ENCODE measurements at places on chromosomes 2 and 18.

- no peak for DNase-seq
Observed at GRCh38 chr18:64333584-64333983, 184.7 kb upstream of the LINC00305 start.

DNA sequence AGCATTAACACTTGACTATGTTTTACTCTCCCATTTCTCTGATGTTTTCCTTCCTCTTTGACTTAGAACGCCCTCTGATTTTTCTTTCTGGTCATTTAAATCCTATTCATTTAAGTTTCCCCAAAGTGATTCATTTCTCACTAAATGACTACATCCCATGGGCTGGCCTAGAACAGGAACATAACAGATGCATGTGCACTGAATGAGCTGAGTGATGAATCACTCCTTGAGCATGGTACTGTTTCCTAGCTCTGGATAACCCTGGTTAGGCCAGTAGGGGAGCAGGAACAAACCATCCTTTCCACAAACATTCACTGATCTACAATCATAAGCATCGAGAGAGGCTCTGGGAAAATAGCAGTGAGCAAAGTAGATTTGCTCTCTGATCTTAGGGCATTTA, 221.9 kb upstream of the SETBP1 start:
- DNase-seq, result peak; percentile 82

- DNase-seq, result no peak
Observed at GRCh38 chr2:41621095-41621494, 426.7 kb upstream of the PKDCC start.

- DNase-seq, result no peak
Observed at GRCh38 chr2:210167227-210167626, 4.0 kb downstream of the KANSL1L start.

DNA sequence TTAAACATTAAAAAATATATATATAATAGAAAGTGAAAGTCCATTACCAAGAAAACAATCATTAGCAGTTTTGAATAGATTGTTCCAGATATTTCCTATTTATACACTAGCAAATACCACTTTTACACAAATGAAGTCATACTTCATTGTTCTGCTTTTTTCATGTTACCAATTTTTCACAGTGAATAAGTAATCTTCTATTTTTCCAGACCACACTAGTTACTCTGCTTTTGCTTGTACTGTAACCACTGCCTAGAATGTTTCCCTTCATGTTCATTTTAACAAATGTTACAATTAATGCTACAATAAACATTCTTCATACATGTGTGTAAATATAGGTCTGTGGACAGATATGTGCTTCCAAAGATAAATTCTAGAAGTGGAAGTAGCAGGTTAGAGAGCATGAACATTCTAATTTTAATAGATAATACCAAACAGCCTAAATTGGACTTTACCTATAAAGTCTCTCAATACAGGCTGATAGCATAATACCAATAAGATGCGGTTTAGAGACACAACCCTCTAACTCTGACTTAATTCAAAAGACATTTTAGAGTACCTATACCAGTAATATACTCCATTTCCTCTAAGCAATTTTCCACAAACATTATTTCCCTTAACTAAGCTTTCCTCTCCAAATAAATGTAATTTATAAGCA, 17.0 kb downstream of the ITSN2 start:
- no peak for DNase-seq

DNA sequence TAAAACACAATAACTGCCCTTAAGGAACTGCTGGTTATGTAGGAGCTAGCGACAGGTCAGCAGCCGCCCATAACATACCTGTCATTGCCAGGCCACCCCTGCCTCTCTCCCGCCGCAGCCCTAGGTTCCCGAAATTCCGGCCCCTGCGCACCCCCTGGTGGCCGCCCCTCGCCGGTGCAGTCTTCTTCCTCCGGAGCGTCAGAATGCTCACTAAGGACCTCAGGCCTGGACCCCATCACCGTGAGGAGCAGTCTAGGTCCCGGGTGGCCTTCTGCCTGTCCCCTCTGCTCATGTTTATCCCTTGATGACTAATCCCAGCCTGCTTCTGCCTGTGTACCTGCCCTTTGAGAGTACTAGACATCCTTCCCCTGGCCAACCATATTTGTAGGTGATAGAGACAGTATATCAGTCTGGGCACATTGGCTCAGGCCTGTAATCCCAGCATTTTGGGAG, 115.7 kb upstream of the SLC1A4 start:
- DNase-seq, result peak; percentile 69

GRCh38 chr2:226825056-226825455, 10.8 kb upstream of the RHBDD1 start:
- DNase-seq, result no peak

DNA sequence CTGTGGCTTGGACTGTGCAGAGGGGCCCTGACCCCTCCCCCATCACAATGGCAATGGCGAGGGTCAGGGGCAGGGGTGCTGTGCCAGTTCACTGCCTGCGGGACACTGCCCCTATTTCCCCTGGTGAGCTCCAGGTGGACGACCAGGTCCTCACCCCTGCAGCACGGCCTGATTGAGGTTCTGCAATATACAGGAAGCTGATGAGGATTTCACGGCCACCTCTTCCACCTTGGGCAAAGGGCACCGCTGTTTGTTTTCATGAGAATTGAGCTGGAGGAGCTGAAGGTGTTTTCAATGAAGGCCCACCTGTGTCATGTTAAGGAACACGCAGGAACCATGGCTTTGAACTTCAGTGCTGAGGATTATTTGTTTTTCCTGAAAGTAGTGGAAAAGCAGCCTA, 96.3 kb downstream of the OSR1 start:
- DNase-seq, result no peak

GRCh38 chr2:104577143-104577542, 276.8 kb upstream of the POU3F3 start:
- no peak for DNase-seq

- no peak for DNase-seq
Observed at GRCh38 chr2:156192468-156192867, 140.1 kb downstream of the NR4A2 start.

DNA sequence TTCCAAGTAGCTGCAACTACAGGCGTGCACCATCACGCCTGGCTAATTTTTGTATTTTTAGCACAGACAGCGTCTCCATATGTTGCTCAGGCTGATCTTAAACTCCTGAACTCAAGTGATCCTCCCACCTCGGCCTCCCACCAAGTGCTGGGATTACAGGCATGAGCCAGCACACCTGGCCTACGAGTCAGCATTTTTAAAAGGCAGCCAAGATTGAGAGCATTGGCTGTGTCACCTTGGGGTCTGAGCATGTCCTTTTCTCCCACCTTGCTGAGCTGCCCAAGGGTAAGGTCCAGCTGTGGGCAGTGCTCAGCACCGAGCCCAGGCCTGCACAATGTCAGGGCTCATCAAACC, 142.8 kb upstream of the LMAN1 start:
- peak; percentile 23 for DNase-seq

GRCh38 chr2:168789776-168790175, 12.7 kb upstream of the NOSTRIN start:
- DNase-seq, result no peak

GRCh38 chr2:57981083-57981768, 65.4 kb upstream of the VRK2 start:
- DNase-seq, result peak; percentile 54

- no peak for DNase-seq
Observed at GRCh38 chr2:95356821-95357700, 45.4 kb upstream of the FAHD2A start.

- no peak for DNase-seq
Observed at GRCh38 chr2:147679955-147680531, 164.8 kb upstream of the ACVR2A start.

GRCh38 chr2:133360190-133360589, 208.1 kb downstream of the NCKAP5 start:
- DNase-seq, result no peak

DNA sequence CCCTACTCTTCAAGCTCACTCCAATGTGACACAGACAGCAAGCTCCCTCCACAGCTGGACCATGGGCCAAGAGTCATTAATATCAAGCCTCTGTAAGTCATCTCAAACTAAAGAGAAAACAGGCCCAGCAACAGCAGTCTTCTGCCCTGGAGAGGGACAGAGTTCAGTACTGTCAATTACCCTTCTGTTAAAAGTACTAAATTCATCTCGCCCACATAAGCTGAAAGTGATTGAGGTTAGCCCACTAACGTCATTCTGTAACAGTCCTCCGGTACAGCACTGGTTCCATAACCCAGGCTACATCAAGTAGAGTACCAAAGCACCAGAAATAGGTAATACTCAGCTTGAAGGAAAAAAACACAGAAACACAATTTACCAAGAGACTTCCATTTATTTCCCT, 25.9 kb downstream of the THADA start:
- DNase-seq, result no peak

DNA sequence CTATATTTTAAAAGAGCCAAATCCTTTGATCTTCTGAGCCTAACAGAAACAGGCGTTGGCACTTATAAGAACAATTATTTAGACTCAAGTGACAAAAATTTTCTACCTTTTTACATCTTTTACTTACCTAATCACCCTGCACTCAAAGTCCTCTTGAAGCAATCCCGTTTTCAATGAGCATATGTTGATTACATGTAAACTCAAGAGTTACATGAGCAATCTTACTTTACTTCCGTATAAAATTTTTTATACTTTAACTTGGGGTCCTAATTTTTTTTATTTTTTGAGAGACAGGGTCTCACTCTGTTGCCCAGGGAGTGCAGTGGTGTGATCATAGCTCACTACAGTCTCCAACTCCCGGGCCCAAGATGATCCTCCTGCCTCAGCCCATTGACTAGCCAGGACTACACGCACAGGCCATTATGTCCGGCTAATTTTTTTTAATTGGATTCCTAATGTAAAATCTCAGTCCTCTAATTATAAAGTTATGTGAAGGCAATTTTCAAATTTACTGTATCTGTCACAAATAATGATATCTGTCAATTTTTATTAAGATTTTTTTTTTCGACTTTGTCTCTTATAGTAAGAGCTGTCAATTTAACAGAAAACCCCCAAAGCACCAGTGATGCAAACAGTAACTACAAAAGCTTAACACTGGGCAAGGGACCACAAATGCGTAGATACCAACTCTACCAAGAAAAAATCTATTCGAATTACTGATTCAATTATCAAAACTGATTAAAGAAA, 19.1 kb upstream of the STPG4 start:
- no peak for DNase-seq

GRCh38 chr2:172086241-172087206, 1.2 kb downstream of the DLX1 start:
- peak; percentile 24 for DNase-seq

GRCh38 chr18:39799006-39799405, 2156.0 kb upstream of the PIK3C3 start:
- DNase-seq, result peak; percentile 50

GRCh38 chr2:177930916-177931315, 141.7 kb downstream of the PDE11A start:
- no peak for DNase-seq

- no peak for DNase-seq
Observed at GRCh38 chr2:43880471-43880870, 41.7 kb downstream of the ABCG8 start.

DNA sequence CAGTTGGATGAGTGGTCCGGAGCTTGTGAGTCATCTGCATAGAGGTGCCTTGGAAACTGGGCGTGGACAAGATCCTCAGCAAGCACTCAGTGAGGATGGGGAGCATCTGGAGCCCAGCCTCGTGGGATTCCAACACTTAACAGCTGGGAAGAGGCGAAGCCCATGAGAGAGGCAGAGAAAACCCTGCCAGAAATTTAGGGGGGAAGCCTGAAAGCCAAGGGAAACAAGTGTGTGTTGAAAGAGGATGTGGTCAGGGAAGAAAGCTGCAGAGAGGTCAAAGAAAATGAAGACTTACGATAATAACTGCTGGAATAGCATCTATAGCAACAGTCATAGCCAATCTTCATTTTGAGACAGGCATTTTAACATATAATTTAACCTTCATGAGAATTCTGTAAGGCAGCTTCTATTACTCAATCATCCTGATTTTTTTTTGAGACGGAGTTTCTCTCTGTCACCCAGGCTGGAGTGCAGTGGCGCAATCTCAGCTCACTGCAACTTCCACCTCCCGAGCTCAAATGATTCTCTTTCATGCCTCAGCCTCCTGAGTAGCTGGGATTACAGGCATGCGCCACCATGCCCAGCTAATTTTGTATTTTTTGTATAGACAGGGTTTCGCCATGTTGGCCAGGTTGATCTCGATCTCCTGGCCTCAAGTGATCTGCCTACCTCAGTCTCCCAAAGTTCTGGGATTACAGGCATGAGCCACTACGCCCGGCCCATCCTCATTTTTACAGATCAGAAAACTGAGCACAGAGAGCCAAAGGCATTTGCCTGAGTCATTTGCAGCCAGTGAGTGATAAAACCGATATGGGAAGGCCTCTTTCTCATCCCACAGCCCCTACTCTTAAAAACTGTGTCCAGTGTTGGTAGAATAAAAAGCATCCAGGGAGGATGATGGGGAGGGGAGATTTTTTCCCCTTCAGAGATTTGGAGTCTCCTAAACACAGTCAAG, 214.4 kb upstream of the EPAS1 start:
- peak; percentile 99 for DNase-seq

DNA sequence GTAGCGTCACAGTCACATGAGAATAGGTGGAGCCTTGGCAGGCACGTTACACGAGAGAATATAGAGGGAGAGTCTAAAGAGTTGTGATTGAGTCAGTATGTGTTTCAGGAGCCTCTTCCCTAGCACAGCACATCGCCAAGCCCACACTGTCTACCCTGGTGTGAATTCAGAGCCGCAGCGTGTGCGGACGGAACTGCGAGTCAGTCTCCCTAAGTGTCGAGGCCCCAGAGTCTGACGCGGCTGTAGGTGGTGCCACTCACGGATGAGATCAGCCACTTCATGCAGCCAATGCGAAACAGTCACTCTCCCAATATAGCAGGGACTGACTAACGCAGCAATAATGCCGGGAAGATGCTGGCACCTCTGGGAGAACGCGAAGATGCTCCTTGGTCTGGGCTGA, 587.3 kb upstream of the ID2 start:
- no peak for DNase-seq

GRCh38 chr18:61833978-61834377, 58.8 kb downstream of the RNF152 start:
- peak; percentile 60 for DNase-seq

DNA sequence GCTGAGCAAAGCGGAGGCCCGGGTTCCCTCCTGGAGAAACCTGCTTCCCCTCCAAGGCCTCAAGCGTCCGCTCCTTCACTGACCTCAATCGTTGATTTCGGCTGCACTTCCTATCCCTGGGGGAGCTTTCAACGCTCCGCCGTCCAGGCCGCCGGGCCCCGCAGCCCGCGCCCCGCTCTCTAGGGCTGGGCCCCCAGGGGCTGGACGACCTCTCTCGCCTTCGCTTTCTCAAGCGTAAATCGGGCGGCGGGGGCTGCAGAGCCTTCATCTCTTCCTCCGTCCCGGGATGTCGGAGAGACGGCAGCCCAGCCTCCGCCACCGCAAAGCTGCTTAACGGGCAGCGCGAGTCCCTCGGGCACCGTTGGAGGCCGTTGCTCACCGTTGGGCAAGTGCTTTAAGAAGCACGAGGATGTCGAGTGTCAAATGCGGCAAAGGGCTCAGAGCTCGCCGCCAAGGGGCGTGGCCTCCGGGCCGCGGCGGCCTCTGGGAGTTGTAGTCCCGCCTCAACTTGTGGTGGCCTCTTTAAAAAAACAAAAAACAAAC, 8.5 kb downstream of the HES6 start:
- peak; percentile 65 for DNase-seq

All from foreskin fibroblast (primary cell).